ENCODE measurements at places on chromosomes 5 and 9.

GRCh38 chr9:119370816-119371215 is 1.6 kb upstream of the BRINP1 start:
- DNase-seq, result no peak

DNA sequence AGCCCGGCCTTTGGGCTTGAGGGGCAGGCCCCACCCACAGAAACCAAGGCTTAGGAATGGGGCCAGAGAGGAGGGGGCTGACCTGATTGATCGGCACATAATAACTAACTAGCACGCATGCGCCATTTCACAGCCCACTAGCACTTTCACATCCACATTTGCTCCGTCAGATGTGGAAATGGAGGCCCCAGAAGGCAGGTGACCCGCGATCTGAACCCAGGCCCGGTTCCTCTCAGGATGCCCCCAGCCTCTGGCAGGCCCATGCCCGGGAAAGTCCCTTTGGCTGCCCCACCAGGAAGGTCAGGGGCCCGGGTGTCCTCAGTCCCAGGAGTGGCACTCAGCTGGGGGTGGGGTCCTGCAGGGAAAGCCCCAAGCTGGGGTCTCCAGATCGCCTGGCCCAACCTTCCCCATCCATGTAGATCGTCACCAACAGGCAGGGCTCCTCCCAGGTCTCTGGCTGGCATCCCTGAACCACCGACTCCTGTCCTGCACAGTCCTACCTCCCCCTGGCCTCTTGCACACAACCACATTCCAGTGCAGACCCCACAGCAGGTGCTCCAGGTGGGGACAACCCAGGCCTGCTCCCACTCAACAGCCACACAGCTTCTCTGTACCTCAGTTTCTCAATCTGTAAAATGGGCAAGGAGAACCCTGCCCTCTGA is 46.7 kb downstream of the VAV2 start:
- DNase-seq, result no peak

DNA sequence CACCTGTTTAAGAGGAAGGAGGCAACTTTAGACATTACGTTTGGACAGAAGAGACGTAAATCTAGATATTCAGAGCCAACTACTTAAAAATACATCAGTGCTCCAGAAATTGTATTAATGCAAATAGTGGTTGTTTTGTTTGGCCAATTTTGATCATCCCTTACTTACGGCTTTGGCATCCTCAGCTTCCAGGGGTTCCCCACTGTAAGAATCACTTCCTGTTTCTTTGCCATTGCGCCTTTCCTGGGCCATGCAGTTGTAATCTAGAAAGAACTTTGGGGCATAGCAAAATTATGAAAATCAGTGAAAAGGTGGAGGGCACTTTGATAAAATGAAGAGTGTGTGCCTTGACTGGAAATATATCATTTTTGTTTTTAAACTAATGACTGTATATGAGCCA is 537.2 kb upstream of the TLE4 start:
- DNase-seq, result no peak

- no peak for DNase-seq
Observed at GRCh38 chr5:177523711-177524538, 7.2 kb upstream of the DDX41 start.

GRCh38 chr5:91007780-91008402 is 375.2 kb downstream of the ARRDC3 start:
- no peak for DNase-seq

DNA sequence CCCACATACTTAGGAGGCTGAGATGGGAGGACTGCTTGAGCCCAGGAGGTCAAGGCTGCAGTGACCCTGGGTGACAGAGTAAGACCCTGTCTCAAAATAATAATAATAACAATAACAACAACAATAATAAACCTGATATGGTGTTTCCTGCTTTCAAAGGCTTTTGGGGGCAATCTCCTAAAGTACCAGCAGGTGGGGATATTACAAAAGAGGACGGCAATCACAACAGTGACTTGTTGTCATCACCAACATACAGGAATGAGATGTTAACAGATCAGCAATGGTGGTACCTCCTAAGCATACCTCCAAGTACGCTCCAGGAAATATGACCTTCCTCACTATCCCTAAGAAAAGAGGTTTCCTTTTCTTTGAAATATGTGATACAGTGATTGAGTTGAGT is 91.1 kb upstream of the RNF180 start:
- no peak for DNase-seq

Data from activated naive CD8-positive, alpha-beta T cell treated with anti-CD3 and anti-CD28 coated beads, Interleukin-2, amount 50 U/mL, for 16 hours (primary cell).